ENCODE measurements at places on chromosomes 4 and X.

DNA sequence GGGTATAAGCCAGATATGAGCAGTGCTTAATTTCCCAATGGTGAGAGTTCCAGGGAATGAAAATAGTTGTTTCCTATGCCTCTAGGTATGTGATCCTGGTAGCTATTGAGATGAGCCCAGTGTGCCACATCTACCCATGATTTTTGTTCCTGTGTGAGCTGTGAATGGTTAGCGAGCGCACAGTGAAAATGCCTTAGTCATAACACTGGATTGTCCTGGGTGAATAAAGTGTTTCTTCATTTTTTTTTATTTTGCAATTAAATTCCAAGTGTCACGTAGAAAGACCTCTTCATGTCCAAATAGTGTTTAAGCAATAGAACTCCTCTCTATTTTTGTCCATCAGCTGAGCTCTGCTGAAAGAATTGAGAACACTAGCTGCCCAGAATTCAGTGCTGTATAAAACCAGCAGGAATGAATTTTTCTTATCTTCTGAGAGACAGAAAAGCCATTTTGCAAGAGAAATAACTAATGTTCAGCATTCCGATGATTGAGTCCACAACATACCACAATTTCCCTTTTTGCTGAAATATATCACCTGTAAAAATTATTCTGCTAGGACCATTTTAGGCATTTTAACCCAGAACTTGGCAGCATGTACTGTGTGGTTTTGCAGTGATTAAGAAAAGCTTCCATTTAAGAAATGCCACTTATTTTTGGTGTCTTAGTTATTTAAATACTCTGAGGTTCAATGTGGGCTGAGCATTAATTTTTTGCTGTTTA lies 5.6 kb downstream of the MAOA start:
- no peak for DNase-seq

DNA sequence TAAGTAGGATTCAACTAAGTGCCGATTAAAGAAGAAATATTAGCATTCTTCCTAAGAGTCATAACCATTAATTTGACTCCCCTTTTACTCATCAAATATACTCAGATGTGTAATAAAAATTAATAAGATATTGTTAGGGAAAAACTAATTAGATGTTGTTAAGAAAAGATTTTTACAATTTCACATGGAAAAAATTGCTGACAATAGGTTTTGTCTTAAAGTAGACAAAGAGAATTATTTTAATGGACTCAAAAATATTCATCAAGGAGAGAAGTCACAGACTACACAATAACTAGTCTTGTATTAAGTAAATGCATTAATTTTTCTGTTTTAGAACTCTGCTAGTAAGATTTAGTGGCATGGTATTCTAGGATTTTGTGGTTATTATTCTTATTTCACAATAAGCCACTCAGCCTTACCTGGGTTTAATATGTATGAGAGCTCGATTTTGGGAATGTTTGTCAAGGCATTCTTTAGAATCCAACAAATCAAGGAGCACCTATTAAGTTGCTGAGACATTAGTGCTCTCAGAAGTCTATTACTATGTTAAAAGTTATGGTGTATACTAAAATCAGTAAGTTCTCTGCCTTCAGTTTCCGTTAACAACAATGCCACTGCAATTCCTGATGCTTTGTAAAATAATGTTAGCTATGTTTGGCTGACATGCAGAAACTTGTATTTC lies 110.2 kb upstream of the UGT8 start:
- no peak for DNase-seq

DNA sequence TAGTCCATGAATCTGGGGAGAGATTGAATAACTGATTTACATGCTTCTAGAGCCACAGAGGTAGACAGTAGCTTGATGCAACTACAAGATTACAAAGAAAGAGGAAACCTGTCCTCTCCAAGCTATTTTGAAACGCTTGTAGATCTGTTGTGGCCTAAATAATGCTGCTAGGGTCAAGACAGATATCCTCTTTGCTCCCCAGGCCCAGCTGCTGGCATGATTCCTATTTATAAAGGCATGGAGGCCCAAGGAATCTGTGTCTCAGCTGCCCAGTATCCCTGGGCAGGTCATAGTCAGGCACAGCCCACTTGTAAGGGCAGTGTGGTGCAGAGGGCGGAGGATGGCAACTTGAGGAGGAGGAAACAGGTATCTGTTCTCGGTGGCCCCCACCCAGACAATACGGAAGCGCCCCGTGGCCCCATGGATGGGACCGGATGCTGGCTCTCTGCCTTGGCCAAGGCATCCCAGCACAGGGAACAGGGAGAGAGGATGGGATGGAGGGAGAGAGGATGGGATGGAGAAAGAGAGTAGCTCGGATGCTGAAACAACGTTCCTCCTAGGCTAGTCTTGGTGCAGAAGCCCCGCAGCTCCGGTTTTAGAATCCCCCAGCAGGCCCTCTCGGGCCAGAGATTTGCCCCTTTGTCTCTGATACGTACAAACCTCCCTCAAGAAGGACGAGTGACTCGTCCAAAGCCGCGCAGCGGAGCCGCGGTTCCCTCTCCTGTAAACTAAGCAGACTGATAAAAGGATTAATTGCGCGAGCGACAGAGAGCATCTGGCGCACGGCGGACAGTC lies 767 bp upstream of the SMIM20 start:
- peak; percentile 12 for DNase-seq

DNA sequence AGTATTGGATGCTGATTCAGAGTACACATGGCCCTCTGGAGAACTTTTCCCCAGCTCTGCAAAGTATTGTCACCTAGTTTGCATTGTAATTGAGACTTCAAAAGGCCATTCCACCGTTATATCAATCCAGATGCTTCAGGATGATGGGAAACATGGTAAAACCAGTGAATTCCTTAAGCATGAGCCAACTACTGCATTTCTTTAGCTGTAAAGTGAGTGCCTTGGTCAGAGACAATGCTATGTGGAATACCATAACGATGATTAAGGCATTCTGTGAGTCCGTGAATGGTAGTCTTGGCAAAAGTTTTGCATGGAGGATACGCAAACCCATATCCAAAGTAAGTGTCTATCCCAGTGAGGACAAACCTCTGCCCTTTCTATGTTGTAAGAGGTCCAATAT lies 355.2 kb downstream of the DCAF12L2 start:
- no peak for DNase-seq

- no peak for DNase-seq
Observed at GRCh38 chrX:134735015-134735414, 76.7 kb upstream of the PLAC1 start.

- no peak for DNase-seq
Observed at GRCh38 chr4:53573696-53574095, 17.6 kb downstream of the LNX1 start.

GRCh38 chr4:37836838-37837440 lies 10.5 kb downstream of the PGM2 start:
- no peak for DNase-seq

DNA sequence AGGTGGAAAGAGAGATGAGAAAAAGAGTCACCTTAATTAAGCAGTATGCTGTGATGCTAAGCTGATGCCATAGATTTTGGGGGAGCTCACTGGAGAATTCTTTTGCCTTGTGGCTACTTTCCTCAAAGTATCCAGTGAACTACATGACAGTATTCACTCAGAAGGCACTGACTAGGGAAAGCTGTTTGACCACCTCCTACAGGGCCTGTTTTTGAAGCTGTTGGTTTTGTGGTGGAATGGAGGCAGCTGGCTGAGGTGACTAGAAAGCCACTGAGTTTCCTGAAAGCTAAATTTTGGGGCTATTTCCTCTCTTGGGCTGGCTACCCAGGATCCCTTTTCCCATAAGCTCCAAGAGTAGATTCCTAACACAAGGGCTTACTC lies 124.8 kb upstream of the EOLA2 start:
- no peak for DNase-seq

DNA sequence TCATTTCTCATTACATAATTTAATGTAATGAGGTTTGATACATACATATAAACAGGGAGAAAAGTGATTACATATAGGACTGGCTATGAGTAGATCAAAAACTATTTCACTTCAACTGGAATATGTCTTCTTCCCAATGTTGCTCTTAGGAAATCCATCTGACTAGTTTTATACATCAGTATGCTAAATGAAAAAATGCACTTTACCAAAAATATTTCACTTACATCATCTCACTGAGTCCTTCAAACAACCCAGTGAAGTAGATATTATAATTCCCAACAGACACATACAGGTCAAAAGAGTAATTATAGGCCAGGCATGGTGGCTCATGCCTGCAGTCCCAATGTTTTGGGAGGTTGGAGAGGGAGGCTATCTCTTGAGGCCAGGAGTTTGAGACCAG lies 215.9 kb downstream of the MID1 start:
- no peak for DNase-seq

- no peak for DNase-seq
Observed at GRCh38 chr4:141058591-141059512, 74.4 kb downstream of the RNF150 start.

DNA sequence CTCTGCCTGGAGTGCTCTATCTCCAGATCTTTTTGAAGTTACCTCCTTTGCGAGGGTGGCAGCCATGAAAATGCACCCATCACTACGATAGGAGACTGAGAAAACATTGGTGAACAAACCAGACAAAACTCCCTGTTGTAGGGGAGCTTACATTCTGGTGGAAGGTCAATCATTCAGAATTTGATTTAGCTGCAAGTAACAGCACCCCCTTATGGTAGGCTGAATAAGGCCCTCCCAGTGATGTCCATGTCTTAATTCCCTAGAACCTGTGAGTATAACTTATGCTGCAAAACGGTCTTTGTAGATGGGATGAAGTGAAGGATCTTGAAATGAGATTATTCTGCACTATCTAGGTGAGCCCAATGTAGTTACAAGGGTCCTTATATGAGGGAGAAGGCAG lies 5.6 kb upstream of the TEC start:
- DNase-seq = peak; percentile 28

DNA sequence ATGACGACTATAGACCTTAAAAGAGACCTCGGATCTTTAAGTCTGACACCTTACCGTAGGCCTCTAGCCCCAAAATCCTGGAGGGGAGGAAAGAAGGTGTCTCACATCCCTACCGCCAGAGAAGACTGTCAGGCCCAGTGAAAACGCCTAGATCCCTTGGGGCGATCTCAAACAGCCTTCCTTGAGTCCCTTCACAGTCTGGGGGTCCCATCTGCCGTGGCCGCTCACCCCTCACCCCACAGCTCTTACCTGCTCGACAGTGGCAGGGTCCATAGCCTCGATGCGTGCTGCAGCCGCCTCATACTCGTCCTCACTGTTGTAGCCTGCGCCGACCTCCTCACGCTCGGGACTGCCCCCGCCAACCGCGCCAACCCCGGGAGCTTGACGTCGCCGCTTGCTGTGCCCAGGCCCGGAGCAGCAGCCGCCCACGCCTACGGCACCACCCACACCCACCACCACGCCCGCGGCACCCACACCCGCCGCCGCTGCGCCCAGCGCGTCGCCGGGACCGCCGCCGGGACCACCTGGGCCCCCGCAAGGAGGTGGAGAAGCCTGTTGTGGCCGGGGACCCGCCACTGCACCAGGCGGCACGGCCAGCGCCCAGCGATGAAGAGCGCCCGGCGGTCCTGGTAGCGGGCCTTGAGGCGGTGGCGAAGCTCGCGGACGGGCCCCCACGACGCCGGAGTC lies 536 bp downstream of the OTUD5 start:
- peak; percentile 33 for DNase-seq

DNA sequence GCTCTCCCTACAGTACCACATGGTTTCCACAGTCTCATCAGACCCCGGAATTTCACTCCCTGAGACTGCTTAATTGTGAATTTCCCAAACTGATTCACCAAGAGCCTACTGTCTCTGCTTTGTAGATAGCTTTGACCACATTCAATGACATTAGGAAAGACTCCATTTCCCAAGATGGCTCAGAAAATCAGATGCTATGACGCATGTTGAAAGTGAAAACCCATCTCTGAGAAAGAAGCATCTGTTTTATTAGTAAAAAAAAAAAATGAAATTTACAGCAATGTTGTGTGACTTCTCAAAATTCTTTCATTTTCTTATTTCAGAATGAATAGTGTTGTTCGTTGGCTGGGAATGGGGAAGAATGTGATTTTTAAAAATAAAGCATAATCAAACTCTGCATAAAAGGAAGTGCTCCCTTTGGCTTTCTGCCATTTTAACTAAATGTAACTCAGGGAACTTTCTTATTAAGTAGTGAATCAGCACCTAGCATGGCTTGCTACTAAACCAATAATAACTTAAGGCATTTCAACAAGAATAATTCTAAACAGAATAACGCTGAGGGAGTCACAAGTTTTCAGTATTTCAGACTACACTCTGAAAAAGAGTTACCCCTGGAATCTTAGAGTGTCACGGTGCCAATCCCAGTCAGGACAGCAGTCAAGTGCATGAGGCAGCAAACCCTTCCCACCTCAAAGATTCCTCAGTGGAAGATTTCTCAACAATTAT lies 97.4 kb upstream of the MYOZ2 start:
- DNase-seq = peak; percentile 56

DNA sequence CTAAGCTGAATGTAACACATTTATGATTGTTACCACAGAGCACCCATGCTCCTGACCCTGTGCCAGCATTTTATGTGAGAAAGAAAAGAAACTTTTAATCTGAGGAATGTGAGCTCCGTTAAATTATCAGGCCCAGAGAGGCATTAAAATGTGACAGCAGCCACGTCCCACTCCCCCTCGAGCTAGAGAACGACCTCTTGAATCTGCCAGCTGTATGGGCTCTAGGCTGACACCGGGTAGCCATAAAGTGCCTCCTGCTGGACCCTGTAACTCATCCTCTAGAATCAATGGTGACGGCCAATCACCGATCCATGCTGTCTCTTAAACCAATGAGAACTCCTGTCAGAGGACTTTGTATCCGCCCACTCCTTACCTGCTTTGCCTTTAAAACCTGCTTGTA lies 110.2 kb upstream of the ADRA2C start:
- no peak for DNase-seq

- no peak for DNase-seq
Observed at GRCh38 chr4:8773124-8773931, 98.3 kb downstream of the HMX1 start.

- no peak for DNase-seq
Observed at GRCh38 chr4:148405161-148405893, 36.9 kb downstream of the NR3C2 start.
